ENCODE measurements at places on chromosomes 2 and 18.

DNA sequence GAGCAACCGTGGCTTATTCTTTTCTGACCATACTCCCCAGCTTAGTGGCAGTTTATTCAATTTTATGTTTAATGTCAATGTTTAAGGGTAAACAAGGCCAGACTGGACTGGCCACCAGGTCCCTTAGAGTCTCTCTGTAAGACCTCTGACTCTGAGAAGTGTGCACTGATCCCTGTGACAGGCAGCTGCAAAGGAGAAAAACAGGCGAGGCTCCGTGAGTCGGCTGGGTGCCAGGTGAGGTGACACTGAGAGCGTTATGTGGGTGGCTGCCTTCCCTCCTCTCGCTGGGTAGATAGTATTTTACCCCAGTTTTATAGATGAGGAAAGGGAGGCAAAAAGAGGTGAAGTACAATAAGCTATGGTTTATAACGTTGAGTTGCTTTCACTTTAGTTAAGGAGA is 139.4 kb upstream of the HDAC4 start:
- no peak for DNase-seq

DNA sequence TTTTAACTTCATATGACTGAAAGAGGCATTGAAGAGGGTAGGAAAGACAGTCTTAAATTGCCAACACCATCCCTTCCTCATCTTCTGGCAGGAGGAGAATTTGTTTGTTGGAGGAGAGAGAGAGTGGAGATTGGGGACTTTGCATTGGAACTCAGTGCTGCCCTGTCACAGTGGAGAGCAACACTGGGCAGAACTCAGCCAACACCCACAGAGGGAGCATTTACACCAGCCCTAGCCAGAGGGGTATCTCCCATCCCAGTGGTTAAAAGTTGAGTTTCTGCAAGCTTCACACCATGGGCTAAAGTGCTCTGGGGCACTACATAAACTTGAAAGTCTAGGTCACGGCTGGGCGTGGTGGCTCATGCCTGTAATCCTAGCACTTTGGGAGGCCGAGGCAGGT is 174.1 kb downstream of the ANKRD30B start:
- DNase-seq: no peak

DNA sequence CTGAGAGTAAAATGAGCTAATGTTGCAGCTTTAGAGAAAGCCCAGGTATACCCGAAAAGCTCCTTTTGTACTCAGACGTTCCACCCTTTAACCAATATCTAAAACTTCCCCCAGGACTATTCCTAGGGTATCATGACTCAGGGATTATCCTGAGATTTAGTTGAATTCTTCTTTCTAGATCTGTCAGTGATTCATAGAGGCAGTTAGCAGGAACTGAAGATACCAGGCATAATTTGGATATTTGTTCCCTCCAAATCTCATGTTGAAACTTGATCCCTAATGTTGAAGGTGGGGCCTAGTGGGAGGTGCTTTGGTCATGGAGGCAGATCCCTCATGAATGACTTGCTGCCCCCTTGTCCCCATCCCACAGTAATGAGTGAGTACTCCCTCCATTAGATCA is 161.2 kb upstream of the LRP1B start:
- no peak for DNase-seq

DNA sequence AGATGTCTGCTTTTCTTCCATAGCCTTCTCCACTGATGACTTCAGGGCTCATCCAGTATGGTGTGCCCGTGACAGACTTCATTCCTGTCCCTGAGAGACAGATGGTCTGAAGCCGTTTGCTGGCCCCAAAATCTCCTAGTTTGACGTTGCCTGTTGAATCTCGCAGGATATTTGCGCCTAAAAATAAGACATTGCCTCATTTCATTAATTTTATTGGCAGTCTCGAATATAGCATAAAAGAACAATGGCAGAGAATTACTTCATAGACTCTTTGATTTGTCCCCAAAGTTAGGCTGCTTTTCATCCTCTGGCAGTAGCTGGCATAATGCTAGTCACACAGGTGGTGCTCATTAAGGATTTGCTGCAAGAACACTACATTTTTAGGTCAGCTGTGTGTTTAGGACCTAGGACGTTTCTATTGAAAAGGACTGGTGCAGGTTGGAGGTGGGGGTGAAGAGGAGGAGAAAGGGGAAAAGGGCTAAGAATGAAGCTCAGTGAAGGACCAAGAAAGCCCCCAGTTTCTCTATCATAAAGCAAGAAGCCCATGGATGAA is 14.7 kb upstream of the ERCC3 start:
- no peak for DNase-seq

- no peak for DNase-seq
Observed at GRCh38 chr2:36128359-36128758, 227.2 kb upstream of the CRIM1 start.

GRCh38 chr2:83915381-83915780 is 543.7 kb downstream of the SUCLG1 start:
- no peak for DNase-seq

- no peak for DNase-seq
Observed at GRCh38 chr2:158667586-158667985, 127.5 kb upstream of the DAPL1 start.

- no peak for DNase-seq
Observed at GRCh38 chr18:47343291-47343690, 91.8 kb upstream of the SKOR2 start.
